ENCODE measurements at places on chromosomes 6 and 20.

GRCh38 chr6:108074057-108074358 lies 533 bp downstream of the OSTM1 start:
- no peak for DNase-seq

- no peak for DNase-seq
Measured at GRCh38 chr6:4340544-4340943, 205.2 kb upstream of the ECI2 start.

- no peak for DNase-seq
Measured at GRCh38 chr6:139547122-139547776, 172.8 kb upstream of the CITED2 start.

- DNase-seq: no peak
Measured at GRCh38 chr6:78253618-78254017, 600.8 kb downstream of the MEI4 start.

GRCh38 chr6:53573299-53573698 lies 28.4 kb upstream of the GCLC start:
- no peak for DNase-seq

Data from cerebellar nuclear complex (tissue), 1 donor.